ENCODE measurements at places on chromosomes 6 and 20. TPM values are rescaled to one million over a fixed set of nuclear protein-coding genes. Genes with fewer than 3 reads are reported as not detected.

CDH26 gene
- total RNA-seq = 2.7 TPM

IMPG1 gene
- not detected for total RNA-seq

- no peak for DNase-seq
- peaks cover 5% of the 10 kb centered on the region for H3K27me3 ChIP-seq
- H3K4me3 ChIP-seq = no peak overlapping the region
- H3K4me1 ChIP-seq = no peaks in the 10 kb centered on the region
- no peak overlapping the region for H3K27ac ChIP-seq
Measured at GRCh38 chr6:77455271-77455670, 8.0 kb downstream of the HTR1B start.

OPRM1 gene
- not detected for total RNA-seq

DNA sequence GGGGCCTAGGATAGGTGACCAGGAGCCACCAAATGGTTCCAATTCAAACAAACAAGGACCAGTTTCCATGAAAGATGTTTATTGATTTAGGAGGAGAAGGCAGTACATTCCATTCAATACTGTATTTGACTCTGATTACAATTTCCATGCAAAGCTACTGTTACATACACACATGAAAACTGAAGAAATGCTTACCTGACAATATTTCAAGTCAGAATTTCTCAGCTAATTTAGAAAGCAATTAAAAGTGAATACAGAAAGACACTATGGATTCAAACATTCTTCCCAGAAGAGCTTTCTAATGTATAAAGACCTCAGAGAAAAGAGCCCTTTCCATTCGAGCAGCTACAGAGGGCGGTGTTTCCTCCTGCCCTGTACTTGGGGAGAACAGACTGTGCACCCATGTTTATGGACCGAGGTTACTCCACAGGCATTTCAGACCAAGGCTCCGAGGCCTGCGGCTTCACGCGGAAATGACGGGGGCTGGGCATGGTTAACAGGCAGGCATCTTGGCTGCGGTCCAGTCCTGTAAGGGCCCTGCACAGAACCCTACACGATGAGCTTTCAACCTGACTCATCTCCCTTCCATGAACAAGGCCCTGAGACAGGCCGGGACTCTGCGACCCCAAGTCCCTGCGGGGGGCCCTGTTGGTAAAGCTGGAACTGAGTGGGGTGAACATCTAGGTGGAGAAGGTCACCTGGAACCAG is 25.7 kb upstream of the TCFL5 start:
- H3K4me1 ChIP-seq = no peaks in the 10 kb centered on the region
- H3K27ac ChIP-seq = no peak overlapping the region
- peaks cover 66% of the 10 kb centered on the region for H3K36me3 ChIP-seq
- H3K4me3 ChIP-seq = no peak overlapping the region
- DNase-seq = no peak

- H3K4me1 ChIP-seq = peaks cover 3% of the 10 kb centered on the region
- H3K27me3 ChIP-seq = no peaks in the 10 kb centered on the region
- H3K36me3 ChIP-seq = peaks cover 4% of the 10 kb centered on the region
- no peak overlapping the region for H3K4me3 ChIP-seq
- no peak overlapping the region for H3K27ac ChIP-seq
- no peak for DNase-seq
Measured at GRCh38 chr20:34791289-34792020, 34.0 kb downstream of the NCOA6 start.

- H3K4me1 ChIP-seq = no peaks in the 10 kb centered on the region
- no peaks in the 10 kb centered on the region for H3K36me3 ChIP-seq
- H3K27me3 ChIP-seq = no peaks in the 10 kb centered on the region
- no peak for DNase-seq
- no peak overlapping the region for H3K4me3 ChIP-seq
- no peak overlapping the region for H3K27ac ChIP-seq
Measured at GRCh38 chr6:103284835-103285234, 1574.9 kb downstream of the HACE1 start.

DNA sequence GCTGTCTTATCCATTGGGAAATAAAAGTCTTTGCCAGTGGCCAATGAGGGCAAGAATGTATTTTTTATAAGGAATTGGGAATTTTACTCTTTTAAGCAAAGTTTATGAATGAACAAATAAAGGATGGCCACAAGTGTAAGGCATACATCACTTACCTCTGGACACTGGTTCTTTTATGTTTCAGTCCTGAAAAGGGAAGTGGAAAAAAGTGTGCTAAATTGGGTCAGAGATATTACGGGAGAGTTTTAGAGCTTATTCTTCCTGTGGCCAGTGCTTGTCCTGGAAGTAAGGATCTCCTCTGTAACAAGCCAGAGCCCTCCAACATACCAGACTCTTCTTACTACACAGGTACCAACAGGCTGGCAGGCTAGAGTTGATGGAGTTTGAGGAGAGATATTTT is 22.5 kb upstream of the RIPK1 start:
- no peaks in the 10 kb centered on the region for H3K36me3 ChIP-seq
- DNase-seq = no peak
- H3K4me3 ChIP-seq = no peak overlapping the region
- peaks cover 4% of the 10 kb centered on the region for H3K27me3 ChIP-seq
- peaks cover 8% of the 10 kb centered on the region for H3K4me1 ChIP-seq
- no peak overlapping the region for H3K27ac ChIP-seq

DNA sequence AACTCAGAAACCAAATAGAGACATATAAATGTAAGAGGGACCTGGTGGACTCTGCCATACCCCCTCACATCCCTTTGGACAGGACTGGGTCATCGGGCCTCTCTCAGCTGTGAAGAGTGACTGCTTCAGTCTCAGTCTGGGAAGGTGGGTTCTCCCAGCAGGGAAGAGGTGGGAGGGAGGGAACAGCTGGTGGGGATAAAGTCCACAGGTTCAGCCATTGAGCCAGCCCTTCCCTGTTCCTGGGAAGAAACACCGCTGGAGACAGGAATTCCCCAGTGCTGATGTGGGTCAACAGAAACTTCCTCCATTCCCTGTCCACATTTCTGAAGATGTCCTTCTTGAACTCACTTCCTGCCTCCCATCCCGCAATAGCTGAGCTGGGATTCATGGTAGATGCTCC is 209.2 kb upstream of the PMEPA1 start:
- no peak for DNase-seq
- H3K4me3 ChIP-seq = no peak overlapping the region
- no peak overlapping the region for H3K27ac ChIP-seq
- no peaks in the 10 kb centered on the region for H3K4me1 ChIP-seq

DNA sequence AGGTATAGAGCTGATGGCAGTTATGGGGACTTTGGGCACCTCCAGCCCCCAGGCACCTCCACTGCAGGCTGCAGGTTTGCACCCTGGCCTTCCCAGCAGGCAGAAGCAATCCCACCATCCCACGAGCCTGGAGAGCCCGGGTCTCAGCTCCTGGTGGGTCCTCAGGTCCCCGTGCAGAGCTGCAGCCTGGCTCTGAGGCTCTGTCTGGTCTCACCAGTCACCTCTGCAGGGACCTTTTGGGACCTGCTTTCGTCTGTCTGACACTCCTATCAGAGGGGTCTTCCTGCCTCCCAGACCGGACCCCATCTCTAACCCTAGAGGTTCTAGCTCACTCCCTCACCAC is 41.9 kb downstream of the FGD2 start:
- no peak for DNase-seq
- H3K36me3 ChIP-seq = no peaks in the 10 kb centered on the region
- H3K27ac ChIP-seq = no peak overlapping the region
- H3K4me1 ChIP-seq = peaks cover 3% of the 10 kb centered on the region

REPS1 gene
- total RNA-seq = 33.0 TPM

DNA sequence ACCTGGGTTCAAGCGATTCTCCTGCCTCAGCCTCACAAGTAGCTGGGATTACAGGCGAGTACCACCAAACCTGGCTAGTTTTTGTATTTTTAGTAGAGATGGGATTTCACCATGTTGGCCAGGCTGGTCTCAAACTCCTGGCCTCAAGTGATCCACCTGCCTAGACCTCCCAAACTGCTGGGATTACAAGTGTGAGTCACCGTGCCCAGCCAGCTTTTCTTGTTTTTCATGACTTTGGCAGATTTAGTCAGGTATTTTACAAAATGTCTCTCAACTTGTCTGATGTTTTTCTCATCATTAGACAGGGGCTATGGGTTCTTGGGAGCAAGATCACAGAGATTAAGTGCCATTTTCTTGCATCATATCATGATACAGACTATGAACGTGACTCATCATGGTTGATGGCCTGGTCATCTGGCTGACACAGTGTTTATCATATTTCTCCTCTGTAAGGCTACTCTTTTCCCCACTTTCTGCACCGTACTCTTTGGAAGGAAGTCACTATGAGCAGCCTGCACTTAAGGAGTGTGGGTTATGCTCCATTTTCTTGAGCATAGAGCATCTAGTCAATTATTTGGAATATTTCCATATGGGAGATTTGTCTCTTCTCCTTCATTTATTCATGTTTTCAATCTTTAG is 67.8 kb downstream of the RNF182 start:
- no peak overlapping the region for H3K4me3 ChIP-seq
- H3K36me3 ChIP-seq = no peaks in the 10 kb centered on the region
- no peaks in the 10 kb centered on the region for H3K4me1 ChIP-seq
- no peak for DNase-seq
- H3K27ac ChIP-seq = no peak overlapping the region
- H3K27me3 ChIP-seq = no peaks in the 10 kb centered on the region

DNA sequence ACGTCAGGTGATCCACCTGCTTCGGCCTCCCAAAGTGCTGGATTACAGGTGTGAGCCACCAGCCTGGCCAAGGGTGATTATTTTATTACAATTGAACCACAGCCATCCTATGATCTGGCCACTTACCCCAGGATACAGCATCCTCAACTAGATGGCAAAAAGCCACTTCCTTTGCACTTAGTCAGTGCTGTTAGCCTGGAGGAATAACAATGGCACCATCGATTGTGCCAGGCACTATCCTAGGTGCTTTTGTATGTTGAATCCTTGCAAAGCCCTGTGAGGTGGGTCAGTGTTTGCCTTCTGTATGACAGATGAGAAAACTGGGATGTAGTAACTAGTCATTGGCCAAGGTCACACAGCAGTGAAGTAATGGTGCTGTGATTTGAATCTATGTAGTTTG is 11.2 kb upstream of the TTPAL start:
- no peak overlapping the region for H3K4me3 ChIP-seq
- H3K4me1 ChIP-seq = no peaks in the 10 kb centered on the region
- no peak overlapping the region for H3K27ac ChIP-seq
- H3K36me3 ChIP-seq = no peaks in the 10 kb centered on the region
- no peaks in the 10 kb centered on the region for H3K27me3 ChIP-seq
- DNase-seq = no peak

DNA sequence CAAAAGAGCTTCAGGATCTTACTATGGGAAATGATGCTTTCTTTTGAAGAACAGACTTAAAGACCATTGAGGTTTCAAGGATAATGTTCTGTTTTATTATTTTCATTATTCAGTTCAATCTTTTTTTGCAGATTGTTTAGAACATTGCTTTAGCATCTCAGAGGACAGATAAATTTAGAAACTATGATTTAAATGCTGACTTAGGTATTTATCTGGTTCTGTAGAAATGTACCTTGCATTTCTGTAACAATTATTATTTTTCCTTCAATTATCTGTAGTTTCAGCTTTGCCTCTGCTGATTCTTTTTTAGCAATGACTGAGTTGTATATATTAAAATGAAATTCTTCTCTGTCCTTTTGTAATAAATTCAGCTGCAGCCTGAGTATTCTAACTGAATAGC is 205.4 kb upstream of the PCSK2 start:
- H3K4me3 ChIP-seq = no peak overlapping the region
- H3K36me3 ChIP-seq = no peaks in the 10 kb centered on the region
- H3K4me1 ChIP-seq = no peaks in the 10 kb centered on the region
- H3K27ac ChIP-seq = no peak overlapping the region

DNA sequence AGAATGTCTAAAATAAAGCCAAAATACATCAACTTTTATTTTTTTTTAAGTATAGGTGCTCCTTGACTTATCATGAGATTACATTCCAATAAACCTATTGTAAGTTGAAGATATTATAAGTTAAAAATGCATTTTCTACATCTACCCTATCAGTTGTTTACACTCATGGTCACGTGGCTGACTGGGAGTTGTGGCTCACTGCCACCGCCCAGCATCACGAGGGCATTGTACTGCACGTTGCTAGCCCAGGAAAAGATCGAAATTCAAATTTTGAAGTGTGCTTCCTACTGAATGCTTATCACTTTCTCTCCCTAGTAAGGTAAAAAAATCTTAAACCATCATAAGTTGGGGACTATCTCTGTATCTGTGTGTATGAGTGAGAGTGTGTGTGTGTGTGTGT is 126.6 kb upstream of the RIN2 start:
- H3K4me1 ChIP-seq = peaks cover 4% of the 10 kb centered on the region
- no peak overlapping the region for H3K27ac ChIP-seq
- H3K36me3 ChIP-seq = no peaks in the 10 kb centered on the region
- no peak overlapping the region for H3K4me3 ChIP-seq
- DNase-seq = no peak

DNA sequence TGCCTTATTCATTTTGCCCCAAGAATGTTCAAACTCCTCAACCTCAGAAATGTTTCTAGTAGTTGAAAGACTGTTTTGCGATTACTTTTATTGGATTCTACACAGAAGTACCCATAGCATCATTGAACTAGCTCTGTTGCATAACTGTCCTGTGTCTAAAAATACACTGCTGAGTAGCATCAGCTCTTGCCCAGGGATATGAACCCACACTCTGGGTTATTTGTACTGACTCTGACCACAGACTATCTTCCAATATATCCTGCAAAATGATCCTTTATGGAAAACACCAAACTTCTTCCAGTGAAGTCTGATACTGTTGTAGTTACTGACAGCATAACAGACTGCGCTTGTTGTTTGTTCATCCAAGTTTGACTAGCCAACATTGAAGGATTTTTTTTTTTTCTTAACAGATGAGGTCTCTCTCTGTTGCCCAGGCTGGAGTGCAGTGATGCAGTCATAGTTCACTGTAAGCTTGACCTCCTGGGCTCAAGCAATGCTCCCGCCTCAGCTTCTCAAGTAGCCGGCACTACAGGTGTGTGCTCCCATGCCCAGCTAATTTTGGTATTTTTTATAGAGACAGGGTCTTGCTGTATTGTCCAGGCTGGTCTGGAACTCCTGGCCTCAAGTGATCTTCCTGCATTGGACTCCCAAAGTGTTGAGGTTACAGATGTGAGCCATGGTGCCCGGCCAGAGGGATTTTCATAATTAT is 49.9 kb downstream of the TULP4 start:
- no peak for DNase-seq
- H3K36me3 ChIP-seq = no peaks in the 10 kb centered on the region
- no peak overlapping the region for H3K4me3 ChIP-seq
- H3K4me1 ChIP-seq = no peaks in the 10 kb centered on the region

Measured in endodermal cell (in vitro differentiated cells).